ENCODE measurements at places on chromosomes 13 and 19.

DNA sequence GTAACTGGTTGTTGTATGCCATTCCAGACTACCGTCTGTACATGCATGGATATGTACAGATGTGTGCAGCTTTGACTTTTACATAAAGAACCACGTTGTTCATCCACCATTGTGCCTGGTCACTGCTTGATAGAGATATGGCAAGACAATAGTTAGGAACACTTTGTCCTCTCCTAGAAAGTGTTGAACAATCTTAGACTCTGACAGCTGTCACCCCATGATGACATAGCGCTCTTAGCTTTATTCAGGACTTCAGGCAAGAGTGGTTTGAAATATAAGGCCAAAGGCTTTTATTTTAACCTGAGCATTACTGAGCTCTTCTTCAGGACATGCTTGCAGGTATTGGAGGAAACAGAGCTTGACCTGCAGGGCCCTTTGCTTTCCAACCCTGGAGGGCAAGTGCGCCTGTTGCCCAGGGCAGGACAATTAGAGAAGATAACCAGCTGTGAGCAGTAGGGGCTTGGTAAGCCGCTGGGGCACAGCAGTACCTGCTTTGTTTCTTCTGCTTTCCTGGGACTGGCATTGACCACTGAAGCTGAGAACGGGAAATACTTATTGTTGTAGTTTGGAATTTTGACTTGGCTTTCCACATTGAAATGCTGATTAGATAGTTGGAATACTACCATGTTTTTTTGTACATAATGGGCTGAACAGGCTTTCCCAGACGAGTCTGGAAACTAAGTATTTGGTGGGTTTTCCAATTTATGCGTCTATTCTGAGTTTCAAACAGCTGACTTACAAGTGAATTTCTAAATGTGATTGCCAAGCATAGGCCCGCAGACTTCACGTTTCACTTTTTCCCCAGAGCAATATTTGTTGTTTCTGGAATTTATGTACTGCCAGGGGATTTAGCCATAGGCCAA, 51.1 kb downstream of the GARRE1 start:
- DNase-seq, result peak; percentile 53

DNA sequence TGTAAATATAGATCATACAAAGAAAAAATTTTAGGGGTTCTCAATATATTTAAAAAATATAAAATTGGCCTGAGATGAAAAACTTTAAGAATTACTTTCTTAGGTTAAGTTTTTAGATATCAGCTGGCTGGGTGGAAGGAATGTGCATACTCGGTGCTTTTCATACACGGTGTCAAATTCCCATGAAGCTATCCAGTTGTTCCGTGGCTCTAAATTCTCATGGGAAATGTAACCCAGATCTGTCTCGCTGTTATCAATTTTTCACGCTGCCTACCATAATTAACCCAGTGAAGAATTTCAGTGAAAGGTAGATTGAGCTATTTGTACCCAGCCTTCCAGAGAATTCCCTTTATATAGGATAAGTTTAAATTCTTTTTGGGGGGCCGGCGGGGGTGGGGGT, 11.6 kb upstream of the ZNF835 start:
- DNase-seq, result no peak

GRCh38 chr13:54775501-54776191, 1747.0 kb downstream of the OLFM4 start:
- DNase-seq, result no peak

- DNase-seq, result no peak
Measured at GRCh38 chr13:69683921-69684686, 423.5 kb upstream of the ATXN8OS start.

GRCh38 chr13:20497006-20497775, 28.5 kb downstream of the CRYL1 start:
- DNase-seq, result no peak

- no peak for DNase-seq
Measured at GRCh38 chr19:3398114-3398899, 31.9 kb downstream of the NFIC start.

- peak; percentile 94 for DNase-seq
Measured at GRCh38 chr19:46904114-46905060, 43.6 kb downstream of the ARHGAP35 start.

GRCh38 chr13:98781045-98781444, 28.6 kb upstream of the SLC15A1 start:
- no peak for DNase-seq

DNA sequence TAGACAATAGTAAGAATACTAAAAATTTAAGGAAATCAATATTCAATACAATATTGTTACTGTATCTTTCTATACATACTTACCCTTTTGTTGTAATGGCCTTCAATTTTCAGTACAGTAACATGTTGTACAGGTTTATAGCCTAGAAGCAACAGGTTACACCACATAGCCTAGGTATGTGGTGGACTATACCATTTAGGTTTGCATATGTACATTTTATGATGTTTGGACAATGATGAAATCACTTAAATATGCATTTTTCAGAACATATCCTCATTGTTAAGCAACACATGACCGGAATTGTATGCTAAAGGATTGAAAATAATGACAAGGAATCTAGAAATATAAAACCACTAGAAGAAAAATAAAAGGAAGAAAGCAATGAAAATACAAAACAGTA, 611.4 kb downstream of the DACH1 start:
- no peak for DNase-seq

DNA sequence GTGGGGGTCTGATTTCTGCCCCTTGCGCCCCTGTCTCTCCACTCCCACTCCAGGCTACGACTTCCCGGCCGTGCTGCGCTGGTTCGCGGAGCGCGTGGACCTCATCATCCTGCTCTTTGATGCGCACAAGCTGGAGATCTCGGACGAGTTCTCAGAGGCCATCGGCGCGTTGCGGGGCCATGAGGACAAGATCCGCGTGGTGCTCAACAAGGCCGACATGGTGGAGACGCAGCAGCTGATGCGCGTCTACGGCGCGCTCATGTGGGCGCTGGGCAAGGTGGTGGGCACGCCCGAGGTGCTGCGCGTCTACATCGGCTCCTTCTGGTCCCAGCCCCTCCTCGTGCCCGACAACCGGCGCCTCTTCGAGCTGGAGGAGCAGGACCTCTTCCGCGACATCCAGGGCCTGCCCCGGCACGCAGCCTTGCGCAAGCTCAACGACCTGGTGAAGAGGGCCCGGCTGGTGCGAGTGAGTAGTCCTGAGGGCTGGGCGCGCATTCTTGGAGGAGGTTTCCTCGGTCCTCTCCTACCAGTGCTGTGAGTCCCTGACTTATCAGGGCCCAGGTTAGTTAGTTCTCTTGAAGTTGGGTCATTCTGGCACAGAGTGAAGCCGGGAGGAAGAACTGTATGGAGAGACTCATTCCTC, 12.7 kb downstream of the EHD2 start:
- peak; percentile 71 for DNase-seq

- DNase-seq, result no peak
Measured at GRCh38 chr13:37026771-37027170, 26.2 kb downstream of the EXOSC8 start.

Measured in trophoblast cell (in vitro differentiated cells and primary cell).